ENCODE measurements at places on chromosomes 1 and 21. TPM values are rescaled to one million over a fixed set of nuclear protein-coding genes. Genes with fewer than 3 reads are reported as not detected.

GRCh38 chr1:116389013-116389412 lies 16.0 kb downstream of the ATP1A1 start:
- H3K27ac ChIP-seq, result no peak overlapping the region
- no peak overlapping the region for H3K4me3 ChIP-seq
- no peaks in the 10 kb centered on the region for H3K4me1 ChIP-seq
- DNase-seq, result no peak
- peaks cover 77% of the 10 kb centered on the region for H3K36me3 ChIP-seq

- no peaks in the 10 kb centered on the region for H3K27me3 ChIP-seq
- no peak overlapping the region for H3K4me3 ChIP-seq
- H3K27ac ChIP-seq, result peak overlapping the region; percentile 59
- peaks cover 5% of the 10 kb centered on the region for H3K4me1 ChIP-seq
- no peaks in the 10 kb centered on the region for H3K36me3 ChIP-seq
These were observed 395.5 kb downstream of the USP25 start for GRCh38 chr21:16125274-16125673.

DNA sequence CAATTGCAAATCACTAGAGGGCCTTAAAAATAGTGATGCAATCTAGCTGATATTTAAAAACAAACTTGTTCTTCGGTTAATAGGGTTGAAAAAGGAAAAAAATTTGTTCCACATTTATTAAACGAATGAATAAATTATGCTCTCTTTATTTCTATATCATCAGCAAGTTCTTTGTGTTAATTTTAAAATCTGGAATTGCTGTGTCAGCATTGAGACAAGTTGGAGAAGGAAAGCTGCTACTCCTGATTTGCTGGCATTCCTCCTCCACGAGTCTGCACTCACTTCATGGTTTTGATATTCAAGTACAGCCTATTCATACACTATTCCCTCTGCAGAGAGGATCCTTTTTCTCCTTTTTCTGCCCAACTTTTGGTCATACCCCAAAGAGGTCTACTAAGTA lies 117.6 kb downstream of the MRPL39 start:
- no peaks in the 10 kb centered on the region for H3K4me1 ChIP-seq
- no peaks in the 10 kb centered on the region for H3K27me3 ChIP-seq
- no peaks in the 10 kb centered on the region for H3K36me3 ChIP-seq
- DNase-seq, result no peak
- no peak overlapping the region for H3K4me3 ChIP-seq
- no peak overlapping the region for H3K27ac ChIP-seq

GRCh38 chr1:87094238-87094637 lies 179.8 kb downstream of the HS2ST1 start:
- no peak overlapping the region for H3K4me3 ChIP-seq
- no peaks in the 10 kb centered on the region for H3K36me3 ChIP-seq
- DNase-seq, result no peak
- no peaks in the 10 kb centered on the region for H3K4me1 ChIP-seq

- no peak overlapping the region for H3K4me3 ChIP-seq
- no peaks in the 10 kb centered on the region for H3K27me3 ChIP-seq
- no peaks in the 10 kb centered on the region for H3K4me1 ChIP-seq
- H3K27ac ChIP-seq, result no peak overlapping the region
- no peak for DNase-seq
These were observed 2.8 kb upstream of the C1orf162 start for GRCh38 chr1:111471012-111471411.

- no peak overlapping the region for H3K27ac ChIP-seq
- no peaks in the 10 kb centered on the region for H3K4me1 ChIP-seq
- no peak for DNase-seq
- no peaks in the 10 kb centered on the region for H3K36me3 ChIP-seq
These were observed 136.9 kb upstream of the HNRNPU start for GRCh38 chr1:245001252-245001651.

DNA sequence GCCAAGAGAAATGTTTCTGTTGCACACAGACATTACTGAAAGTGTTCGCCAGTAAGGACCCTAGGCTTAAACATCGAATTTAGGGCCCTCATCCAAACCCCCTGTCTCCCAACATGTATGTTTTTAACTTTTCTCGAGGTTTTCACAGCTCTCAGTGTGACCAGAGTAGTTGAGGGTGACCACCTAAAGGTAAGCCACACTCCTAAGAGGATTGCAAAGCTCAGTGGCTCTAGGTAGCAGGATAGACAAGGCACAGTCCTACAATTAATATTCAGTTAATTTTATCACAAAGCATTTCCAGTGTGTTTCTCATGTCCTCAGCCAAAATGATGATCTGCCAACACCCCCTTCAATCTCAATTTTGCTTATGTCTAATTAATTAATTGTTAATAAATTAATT lies 695 bp upstream of the ALG14 start:
- no peaks in the 10 kb centered on the region for H3K36me3 ChIP-seq
- peaks cover 4% of the 10 kb centered on the region for H3K27me3 ChIP-seq
- no peak for DNase-seq
- H3K4me1 ChIP-seq, result peaks cover 7% of the 10 kb centered on the region
- H3K27ac ChIP-seq, result no peak overlapping the region

Gene XCL2
- total RNA-seq, result not detected

Gene MFSD2A
- total RNA-seq, result 2.9 TPM

Gene PGLYRP4
- total RNA-seq, result not detected

Gene HSD17B7
- total RNA-seq, result 8.0 TPM

Gene ARMH1
- 2.5 TPM for total RNA-seq

Gene TMEM200B
- 4.7 TPM for total RNA-seq

Gene ETV3L
- not detected for total RNA-seq

Measured in astrocyte (in vitro differentiated cells and primary cell).